NCI-H2081 (cell line): ENCODE measurements at places on chromosomes 12 and 14.

GRCh38 chr14:35287431-35288013 lies 4.7 kb upstream of the PSMA6 start:
- DNase-seq: no peak

DNA sequence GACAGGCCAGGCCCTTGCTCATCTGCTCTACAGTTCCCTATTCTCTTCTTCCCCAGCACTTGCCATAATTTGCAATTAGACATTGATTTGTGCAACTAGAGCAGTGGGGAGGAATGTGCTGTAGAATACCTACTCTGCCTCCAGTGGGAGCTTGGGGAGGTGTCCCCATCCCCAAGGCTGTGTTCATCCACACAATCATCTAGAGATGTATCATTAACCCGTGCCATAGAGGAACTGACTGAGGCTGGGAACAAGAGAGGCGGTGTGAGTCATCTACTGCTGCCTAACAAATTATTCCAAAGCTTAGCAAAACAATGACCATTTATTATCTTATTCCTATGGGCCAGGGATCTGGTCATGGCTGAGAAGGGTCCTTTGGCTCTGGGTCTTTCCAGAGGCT lies 5.1 kb upstream of the OTUB2 start:
- no peak for DNase-seq

GRCh38 chr14:32603992-32604565 lies 275.0 kb downstream of the AKAP6 start:
- no peak for DNase-seq

DNA sequence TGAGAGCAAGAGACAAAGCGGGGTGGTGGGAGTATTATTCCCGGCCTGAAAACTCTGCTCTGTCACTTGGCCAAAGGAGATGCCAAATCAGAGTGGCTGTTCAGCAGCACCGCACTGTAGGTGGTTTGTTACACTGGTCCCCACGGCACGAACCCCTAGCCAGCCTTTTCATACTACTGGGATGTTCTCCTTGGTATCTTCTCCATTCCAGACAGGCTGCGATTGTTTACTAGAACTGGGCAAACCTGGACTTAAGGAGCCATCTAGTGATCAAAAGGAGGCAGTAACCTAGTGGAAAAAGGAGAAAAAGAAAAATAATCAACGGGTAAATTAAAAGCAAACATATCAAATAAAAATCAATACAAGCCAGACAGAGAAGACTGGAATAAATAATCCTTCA lies 58.9 kb upstream of the TMTC2 start:
- peak; percentile 54 for DNase-seq

DNA sequence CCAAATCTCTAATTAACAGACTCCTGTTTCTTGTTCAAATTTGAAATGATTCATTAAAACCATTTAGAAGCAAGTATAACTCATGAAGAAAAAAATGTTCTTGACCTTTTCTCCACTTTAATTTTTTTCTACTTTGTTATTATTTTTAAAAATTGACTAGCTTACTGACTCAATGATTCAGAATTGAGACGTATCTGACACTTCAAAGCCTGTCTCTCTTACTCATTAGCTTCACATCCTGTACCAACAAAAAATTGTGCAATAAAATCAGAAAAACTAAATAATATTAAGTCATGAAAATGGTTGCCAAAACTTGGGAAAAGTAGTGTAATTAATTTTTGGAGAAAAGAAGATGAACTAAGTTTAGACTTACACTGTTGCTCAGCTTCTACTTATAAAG lies 331.2 kb downstream of the SLC16A7 start:
- no peak for DNase-seq

GRCh38 chr12:22014783-22015144 lies 31.3 kb upstream of the CMAS start:
- DNase-seq: no peak

- peak; percentile 43 for DNase-seq
Measured at GRCh38 chr14:60509438-60510253, 700 bp downstream of the SIX6 start.

GRCh38 chr14:75295061-75295461 lies 16.4 kb downstream of the FOS start:
- no peak for DNase-seq

- DNase-seq: no peak
Measured at GRCh38 chr12:100789975-100790374, 4.6 kb upstream of the ANO4 start.
